ENCODE measurements at places on chromosomes 13 and 19.

- DNase-seq: no peak
Observed at GRCh38 chr13:111359237-111359915, 38.9 kb downstream of the TEX29 start.

DNA sequence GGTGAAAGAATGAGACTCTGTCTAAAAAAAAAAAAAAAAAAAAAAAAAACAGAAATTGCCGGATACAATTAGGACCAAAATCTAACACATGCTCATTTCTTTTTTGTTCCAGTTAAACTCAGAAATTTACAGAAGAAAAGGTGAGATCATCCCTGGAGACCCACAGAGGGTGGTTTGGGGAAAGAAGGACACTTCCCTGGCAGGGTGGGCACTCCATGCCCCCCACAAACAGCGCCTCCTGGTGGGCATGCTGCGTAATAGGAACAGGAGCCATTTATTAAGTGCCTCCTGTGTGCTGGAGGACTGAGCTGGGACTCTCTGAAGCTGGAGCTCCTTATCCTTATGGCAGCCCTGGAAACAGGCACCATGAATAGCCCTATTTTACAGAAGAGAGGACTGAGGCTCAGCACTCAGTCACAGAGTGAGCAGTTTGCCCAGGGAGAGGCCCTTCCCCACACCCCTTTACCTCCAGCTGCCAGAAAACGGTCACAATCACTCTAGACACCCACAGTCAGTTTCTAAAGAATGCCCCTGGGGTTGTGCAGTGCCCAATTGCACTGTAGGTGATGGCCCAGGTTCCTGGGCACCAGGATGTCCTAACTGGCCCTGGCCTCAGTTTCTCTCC is 10.1 kb downstream of the C19orf38 start:
- no peak for DNase-seq

- DNase-seq: no peak
Observed at GRCh38 chr13:102291587-102292218, 110.1 kb downstream of the FGF14 start.

GRCh38 chr13:103188713-103189326 is 122.6 kb upstream of the SLC10A2 start:
- DNase-seq: peak; percentile 22

- DNase-seq: no peak
Observed at GRCh38 chr13:47869776-47870175, 131.3 kb downstream of the SUCLA2 start.

GRCh38 chr19:29705706-29706105 is 9.4 kb downstream of the C19orf12 start:
- DNase-seq: no peak

- no peak for DNase-seq
Observed at GRCh38 chr13:104766319-104766718, 1700.1 kb upstream of the SLC10A2 start.

DNA sequence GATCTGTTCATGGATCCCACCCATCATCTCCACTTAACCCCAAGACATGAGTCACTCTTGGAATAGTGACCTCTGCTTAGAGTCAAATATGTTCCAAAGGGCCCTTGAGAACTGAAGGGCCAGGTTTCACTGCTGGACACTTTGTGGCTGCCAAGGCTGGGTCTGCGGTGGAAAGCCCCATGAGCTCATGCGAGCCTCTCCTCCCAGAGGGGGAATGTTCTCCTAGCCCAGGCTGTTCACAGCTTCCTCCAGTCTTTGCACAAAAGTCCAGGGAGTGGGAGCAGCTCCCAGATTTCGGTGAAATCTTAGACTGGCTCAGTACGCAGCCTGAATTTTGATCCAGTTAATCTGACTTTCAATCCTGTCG is 732 bp upstream of the DCLK1 start:
- DNase-seq: no peak

GRCh38 chr13:60572003-60572798 is 175.2 kb downstream of the TDRD3 start:
- DNase-seq: no peak

DNA sequence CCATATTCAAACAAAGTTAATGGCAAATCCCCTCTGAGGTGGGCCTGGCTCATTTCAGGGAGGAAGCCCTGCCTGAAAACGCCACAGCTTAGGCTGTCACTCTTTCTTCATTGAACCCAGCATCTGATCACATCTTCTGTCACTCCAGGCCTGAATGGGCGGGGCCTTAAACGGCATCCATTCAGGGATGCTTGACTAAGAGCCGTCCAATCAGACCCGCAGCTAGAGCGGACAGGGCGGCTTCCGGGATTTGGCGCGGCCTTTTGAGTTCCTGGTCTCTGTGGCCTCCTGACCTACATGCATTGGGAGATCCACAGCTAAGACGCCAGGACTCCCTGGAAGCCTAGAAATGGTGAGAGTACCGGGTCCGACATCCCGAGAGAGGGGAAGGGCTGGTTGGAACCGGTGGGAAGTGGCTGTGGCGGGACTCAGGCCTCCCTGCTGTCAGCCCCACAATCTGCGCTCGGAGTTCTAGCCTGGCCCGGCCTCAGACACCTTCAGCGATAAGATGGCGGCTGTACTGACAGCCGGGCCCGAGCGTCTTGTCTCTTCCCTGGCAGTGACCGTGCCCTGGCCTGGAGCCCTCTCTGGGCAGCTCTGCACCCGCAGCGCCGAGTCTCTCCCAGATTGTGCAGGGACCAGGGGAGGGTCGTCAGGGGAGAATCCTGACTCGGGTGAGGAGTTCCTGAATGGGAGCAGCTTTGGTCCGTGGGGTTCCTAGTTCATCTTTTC is at the start of gene ZNF723:
Gene ZNF723, plus strand, starts transcription at position 261 of the 732 bp plus-strand sequence. Its CDS starts 89 bp downstream, at position 350.
- DNase-seq: no peak

- DNase-seq: no peak
Observed at GRCh38 chr19:56272161-56272798, at the start of gene EDDM13. Gene EDDM13, plus strand, starts transcription at chr19:56272748. Its CDS starts 87 bp downstream, at chr19:56272835.
